ENCODE measurements at places on chromosomes 1 and 21. TPM values are rescaled to one million over a fixed set of nuclear protein-coding genes. Genes with fewer than 3 reads are reported as not detected.
A peak's percentile ranks its signal among the peaks of the same experiment; 100 is the strongest.

DNA sequence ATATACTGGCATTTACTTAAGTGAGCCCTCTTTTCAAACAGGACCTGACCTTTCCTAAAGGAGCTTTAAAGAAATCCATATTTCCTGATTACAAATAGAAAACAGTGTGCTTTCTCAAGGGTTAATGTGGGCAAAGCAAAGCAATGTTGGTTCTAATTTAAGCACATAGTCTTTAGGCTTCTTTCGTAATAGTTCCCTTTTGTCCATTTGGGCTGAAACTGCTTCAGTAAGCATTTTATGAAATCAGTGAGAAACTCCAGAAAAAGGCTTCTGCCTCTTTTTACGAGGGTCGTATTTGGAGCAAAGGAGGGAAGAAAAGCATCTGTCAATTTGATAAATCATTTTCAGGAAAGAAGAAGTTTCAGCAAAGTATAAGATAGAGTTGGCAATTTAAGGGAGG lies 331.2 kb downstream of the KIF26B start:
- no peak for DNase-seq

DNA sequence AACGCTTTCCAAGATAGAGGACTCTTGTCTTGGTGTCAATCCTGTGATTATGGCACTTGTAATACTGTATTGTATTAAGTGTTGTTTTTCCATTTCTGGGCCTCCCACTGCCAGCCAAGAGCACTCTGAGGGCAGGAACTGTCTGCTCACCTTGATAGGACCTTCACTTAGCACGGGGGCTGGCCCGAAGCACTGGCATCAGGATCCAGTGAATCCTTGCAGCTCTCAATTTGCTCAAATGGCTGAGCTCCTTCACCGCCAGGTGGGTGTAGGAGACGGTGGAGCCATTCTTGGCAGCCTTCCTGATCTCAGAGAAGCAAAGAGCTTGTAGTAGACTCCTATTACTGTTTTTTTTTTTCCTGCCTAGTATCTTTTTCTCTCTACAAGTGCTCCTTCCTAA lies 17.7 kb downstream of the MECR start:
- DNase-seq: no peak

The ALPL gene
- total RNA-seq: 4.8 TPM

- DNase-seq: peak; percentile 23
Measured at GRCh38 chr1:178371933-178372388, 124.8 kb downstream of the CLEC20A start.

- no peak for DNase-seq
Measured at GRCh38 chr1:119409731-119410130, 5.2 kb upstream of the HSD3B2 start.

DNA sequence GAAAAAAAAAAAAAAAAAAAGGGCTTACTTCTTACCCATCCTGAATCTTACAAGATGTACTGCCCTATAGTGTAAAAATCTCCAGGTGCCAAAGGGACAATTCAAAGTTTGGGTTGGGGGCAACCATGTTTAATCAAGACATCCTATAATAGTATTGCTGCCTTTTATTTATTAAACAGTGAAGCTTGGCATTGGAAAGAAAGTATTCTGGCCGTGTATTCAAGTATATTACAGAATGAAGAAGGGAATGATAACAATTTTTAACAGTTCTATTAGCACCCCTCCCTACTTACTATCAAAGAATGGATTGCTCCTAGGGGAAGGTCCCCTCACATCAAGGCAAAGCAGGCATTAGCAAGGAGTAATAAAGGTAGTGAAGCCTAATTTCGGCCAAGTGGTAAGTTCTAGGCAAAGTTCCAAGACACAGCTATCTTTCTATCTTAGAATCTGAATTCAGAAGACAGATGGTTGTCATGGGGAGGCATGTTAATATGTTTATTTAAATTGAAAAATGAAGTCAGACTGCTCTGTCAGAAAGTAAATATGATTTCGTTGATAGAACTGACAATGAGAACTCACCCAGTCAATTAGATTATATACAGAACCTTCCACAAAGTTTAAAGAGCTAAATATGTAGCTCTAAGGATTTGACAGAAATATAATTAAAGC lies 24.6 kb downstream of the ST7L start:
- peak; percentile 2 for DNase-seq

- no peak for DNase-seq
Measured at GRCh38 chr1:54798769-54799641, 2.1 kb downstream of the TTC22 start.

DNA sequence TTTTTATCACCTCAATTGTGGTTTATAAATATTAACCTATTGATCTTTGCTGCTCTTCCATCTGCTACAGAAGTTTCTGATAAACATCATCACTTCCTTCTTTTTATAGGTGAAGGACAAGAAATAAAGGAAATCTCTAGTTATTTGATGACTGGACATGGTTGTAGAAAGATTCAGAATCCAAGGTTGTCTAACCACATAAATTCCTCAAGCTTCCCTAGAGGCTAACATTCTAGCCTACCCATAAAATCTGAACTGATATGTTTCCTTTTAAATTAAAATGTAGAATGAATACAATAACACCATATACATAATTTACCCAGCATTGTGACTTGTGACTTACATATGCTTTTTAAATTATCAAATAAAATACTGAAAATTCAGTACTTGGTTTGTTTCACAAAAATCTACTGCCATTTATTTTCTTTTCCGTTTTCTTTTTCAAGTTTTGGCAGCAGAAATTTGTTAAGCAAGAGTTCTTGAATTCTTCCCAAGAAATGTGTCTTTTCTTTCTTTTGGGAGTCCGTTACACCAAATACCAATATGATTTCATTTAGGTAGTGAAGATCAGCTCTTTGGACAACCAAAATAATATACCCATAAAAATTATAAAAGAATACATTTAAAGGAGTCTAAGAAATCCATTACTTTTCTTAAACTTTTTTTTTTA lies 513.2 kb upstream of the ADGRL2 start:
- DNase-seq: no peak

The ACTA1 gene
- total RNA-seq: not detected

GRCh38 chr21:41233916-41234315 lies 66.0 kb downstream of the BACE2 start:
- no peak for DNase-seq

The LINGO4 gene
- total RNA-seq: not detected

GRCh38 chr1:94973309-94973922 lies 46.5 kb upstream of the CNN3 start:
- no peak for DNase-seq

DNA sequence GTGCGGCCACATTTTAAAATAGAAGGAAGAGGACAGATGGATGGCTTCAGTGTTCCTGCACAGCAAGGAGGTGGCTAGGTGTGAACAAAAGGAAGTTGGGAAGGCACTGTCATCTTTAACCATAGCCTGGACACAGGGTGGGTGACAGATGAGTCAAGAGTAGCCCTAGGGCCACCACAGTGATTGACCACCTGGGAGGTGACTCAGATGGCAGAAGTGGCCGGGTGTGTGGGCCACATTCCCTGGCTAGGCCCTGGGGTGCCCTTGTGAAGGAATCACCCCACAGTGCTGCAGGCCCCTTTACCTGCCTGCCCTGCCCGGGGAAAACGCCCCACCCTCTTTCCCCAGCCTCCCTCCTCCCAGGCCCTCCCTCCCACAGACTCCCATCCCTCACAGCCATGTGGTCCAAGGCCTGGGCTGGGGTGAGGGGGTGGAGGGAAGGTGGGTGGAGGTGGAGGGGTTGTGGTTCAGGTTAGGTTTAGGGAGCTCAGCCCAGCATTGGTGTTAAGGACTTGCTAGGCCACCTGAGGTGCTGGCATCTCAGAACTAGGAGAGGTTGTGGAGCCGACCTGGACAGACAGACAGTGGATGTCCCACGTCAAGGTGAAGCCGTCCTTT lies 59.1 kb downstream of the SPSB1 start:
- DNase-seq: no peak

The OPTC gene
- total RNA-seq: not detected

The RXFP4 gene
- total RNA-seq: not detected

DNA sequence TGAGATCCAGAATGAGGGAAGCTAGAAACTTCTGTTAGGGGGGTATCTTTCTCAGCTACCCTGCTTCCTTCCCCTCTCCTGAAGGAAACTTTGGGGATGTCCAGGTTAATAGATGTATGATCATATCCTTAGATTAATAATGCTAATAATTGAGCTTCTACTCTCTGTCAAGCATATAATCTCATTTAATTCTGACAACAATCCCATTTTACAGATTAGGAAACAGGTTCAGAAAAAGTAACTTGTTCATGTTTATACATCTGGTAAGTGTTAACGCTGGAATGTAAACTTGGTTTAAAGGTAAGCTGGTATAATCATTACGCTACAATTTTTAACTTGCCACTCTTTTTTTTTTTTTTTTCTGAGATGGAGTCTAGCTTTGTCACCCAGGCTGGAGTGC lies 1.7 kb upstream of the TMEM269 start:
- no peak for DNase-seq

The ANKRD34A gene
- total RNA-seq: 2.2 TPM

The CDA gene
- not detected for total RNA-seq

DNA sequence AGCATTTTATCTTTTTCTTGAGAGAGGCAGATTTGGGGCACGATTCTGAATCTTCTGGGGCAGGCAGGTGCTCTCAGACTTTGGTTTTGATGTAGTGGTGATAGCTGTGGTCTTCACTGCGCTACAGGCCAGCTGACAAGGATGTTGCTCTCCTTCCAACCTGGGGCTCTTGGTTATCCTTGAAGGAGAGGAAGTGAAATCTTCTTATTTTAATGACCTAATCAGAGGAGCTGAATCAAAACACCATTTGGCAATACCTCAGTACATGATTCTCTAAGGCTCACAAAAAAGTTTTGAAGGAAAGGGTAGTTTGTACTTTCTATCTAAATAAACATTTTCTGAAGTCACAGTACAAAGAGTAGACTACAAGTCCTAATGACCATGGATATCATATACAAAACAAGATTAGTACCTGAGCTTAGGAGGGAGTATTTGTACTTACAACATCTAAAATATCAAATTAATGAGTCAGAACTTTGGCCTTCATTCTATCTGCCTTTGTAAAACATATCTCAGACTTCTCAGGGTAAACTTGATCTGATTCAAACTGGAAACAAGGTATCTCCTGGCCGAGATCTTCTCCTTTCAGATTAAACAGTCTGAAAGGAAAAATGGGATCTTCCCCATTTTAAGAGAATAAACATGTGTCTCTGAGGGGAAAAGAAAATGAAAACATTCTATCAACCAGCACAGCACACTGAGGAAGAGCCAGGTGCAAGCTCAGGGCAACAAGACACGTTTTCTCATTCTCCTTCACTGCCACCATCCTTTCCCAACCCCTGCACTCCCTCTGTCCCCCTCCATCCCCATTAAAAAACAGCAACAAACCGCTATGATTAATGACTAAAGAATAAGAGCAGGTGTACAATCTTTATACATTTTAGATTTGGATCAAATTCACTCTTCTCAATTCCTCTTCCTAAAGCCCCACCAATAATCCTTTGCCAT lies 69.2 kb downstream of the SH3GLB1 start:
- DNase-seq: no peak

The ST6GALNAC3 gene
- total RNA-seq: 0.74 TPM

DNA sequence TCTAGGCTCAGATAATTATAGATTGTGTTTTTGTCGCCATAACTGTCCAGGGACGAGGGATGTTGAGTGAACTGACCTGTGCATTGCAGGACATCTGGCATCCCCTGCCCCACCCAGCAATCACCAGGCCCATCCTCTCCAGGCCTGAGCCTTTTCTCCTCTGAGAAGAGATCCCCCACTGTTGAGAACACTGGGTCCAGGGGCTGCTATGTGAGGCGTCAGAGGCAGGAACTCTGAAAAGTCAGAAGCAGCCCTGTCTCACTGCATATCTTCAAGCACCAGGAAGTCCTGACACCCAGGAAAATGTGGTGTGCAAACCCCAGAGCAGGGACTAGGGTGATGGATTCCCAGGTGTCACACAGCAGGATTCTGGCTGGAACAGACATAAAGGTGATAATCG lies 17.1 kb upstream of the ACBD3 start:
- no peak for DNase-seq

GRCh38 chr1:90340606-90341005 lies 345.7 kb downstream of the ZNF326 start:
- DNase-seq: peak; percentile 77

- no peak for DNase-seq
Measured at GRCh38 chr1:183842795-183843144, 37.9 kb downstream of the RGL1 start.

The FAM72B gene
- total RNA-seq: 20.4 TPM

DNA sequence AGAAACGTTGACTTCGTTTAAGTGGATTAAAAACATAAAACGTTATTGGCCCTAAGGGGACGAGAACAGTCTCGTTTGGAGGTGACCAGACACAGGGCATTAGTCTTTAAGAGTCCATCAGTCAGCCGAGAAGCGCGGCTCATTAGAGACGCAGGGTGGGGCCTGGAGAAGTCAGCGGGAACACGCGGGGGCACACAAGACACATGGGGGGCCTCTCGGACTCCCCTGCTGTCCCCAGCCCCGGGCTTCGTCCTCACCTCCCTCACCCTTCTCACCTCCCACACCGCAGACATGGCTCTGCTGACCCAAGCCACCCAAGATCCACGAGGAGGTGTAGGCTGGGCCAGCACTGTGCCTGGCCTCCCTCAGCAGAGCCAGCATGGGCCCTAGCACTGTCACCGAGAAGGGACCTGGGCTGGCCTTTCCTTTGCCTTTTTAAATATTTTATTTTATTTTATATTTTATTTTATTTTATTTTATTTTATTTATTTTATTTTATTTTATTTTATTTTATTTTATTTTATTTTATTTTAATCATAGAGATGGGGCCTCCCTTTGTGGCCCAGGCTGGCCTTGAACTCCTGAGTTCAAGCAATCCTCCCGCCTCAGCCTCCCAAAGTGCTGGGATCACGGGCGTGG lies 48.9 kb downstream of the MORN1 start:
- DNase-seq: no peak

DNA sequence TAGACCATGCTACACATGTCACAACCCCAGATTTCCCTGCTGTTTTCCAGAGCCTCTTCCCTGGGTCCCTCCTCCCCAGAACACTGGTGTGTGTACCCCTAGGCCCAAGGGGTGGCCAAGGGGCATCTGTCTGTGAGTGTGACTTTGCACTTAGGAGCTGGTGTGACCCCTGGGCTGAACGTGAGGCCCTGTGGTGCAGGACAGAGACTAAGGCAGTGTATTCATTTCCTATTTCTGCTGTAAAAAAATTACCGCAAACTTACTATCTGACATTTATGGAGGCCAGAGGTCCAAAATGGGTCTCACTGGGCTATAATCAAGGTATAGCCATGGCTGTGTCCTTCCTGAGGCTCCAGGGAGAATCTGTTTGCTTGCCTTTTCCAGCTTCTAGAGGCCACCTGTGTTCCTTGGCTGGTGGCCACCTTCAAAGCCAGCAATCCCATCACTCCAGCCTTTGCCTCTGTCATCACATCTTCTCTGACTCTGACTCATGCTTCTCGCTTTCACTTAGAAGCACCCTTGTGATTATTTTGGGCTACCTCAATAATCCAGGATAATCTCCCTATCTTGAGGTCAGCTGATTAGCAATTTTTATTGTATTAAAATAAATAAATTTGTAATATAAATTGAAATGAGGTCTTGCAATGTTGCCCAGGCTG lies 24.0 kb upstream of the ELOA start:
- DNase-seq: no peak

Measured in A673 (cell line).